Left ventricle myocardium superior (tissue), 1 donor: ENCODE measurements at places on chromosomes 1 and 21. TPM values are rescaled to one million over a fixed set of nuclear protein-coding genes. Genes with fewer than 3 reads are reported as not detected.

DNA sequence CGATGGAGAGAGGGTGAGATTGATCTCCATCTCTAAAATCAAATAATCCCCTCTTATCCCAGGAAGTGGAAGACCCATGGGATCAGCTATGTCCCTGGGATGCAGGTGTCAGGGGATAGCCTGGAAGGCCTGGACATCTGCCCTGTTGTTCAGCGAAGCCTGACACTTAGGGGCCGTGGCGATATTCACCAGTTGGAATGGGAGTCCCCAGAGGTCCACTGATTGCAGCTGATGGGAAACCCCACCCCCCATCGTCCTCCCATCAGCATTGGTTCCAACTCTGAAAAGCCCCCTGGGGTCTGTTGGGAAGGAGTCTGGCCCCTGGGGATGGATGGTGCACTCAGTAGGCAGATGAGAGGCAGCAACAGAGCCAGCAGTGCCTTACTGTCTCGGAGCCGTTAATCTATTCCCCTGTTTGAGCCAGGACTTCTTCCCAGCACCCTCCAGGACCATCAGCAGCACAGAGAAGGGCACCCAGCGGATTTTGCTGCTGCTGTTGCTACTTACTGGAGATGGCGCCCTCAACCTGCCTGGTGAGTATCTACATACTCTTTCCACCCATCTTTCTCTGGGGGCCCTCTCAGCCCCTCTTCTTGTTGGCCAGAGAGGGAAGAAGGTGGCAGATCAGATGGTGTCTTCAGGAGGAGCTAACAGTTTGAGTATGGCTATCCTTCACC, 13.4 kb downstream of the CATSPER4 start:
- DNase-seq, result no peak

DNA sequence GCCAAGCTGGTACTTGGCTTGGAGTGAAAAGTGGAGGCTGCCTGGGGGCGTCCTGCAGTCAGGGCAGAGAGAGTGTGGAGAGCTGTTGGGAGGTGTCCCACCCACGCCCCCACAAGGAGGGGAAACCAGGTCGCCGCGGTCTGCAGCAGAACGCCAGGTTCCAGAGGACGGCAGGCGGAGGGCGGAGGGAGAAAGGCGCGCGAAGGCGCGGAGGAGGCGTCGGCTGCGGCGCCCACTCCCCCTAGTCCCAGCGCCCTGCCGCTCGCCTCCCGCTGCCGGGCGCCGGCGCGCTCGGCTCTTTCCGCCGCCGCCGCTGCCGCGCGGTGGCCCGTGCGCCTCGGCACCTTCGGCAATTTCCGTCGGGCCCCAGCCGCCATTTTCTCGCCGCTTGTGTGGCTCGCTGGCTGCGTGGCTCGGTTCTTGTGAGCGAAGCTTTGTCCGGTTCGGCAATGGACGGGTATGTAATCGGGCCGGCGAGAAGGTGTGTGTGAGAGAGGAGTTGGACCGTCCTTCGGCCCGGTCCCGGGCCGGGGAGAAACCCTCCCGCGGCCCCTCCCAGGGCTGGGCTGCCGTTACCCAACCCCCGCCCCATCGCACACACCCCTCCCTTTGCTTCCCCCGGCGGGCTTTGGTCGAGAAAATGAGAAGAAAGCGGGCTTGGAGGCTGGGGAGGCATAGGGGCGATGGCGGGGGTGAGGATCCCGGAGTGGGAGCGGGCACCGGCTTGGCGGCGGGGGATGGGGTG, at the start of gene PTBP2:
Gene PTBP2, plus strand, starts transcription at position 369 of the 745 bp plus-strand sequence. Its CDS starts 81 bp downstream, at position 450.
- peak; percentile 90 for DNase-seq

DNA sequence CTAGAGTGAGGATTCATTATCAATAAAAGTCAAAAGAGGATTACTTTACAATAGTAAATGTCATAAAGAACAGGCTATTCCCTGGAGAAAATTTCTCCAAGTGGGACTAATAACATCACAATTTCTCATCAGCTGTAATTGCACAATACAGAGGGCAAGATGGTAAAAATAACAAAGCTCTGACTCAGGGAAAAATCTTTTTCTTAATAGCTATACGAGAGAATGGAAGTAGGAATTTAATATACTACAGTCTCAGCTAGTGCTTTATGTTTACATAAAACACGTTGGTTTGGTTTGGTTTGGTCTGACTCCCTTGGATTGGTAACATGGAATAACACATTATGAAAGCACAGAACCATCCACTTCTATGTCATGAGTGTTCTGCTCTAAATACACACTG, 397.6 kb downstream of the LRRIQ3 start:
- DNase-seq, result no peak

DNA sequence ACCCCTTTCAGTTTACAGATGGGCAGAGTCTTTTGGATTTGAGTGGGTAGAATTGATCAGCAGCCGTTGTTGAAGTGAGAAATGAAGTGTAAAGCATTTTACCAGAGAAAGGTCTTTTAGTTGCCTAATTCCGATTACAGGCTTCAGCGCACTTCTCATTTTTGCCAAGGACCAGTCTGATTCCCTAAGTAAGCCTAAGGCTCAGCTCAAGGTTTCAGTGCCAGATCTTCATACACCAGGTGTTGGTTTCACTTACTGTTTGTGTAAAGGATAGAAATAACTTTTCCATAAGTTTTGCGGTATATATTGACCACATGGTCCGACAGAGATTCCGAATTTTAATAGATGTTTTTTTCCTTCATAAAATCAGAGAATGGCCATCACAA, 83.9 kb upstream of the BMP8A start:
- DNase-seq, result no peak

DNA sequence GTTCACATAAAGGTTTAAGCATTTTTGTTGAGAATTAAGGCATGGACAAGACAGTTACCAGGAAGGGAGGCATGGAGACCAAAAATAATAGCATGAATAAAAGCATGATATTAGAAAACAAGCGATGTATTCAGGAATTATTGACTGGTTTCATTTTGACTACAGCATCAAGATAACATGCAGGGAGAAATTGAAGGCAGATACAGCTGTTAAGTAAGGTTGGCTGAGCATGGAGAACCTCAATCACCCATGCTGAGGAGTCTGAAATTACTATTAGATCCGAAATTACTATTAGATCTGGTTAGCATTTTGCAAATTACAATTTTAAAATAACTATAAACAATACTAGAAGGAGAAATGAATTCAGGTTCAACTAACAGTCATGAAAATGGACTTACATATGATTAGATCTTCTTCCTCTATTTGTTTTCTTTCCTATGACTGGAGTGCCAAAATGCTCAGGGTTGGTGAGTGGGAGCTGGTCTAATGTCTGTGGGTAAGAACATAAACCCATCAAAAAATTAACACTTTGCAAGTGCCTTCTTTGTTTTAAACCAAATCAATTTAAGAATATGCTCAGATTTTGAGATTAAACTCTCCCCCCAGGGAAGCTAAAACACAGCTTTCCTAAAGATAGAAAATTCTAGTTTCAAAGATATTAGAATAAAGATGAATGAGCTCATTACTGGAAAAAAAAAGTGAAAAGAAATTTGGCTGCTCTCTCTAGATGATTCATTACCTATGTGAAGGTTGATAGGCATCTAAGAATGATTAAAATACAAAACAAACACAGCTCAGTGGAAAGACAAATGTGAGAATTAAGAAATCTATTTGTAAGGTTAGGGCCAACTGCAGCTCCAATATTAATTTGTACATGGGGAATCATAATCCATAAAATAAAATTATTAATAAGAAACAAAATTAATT, 81.7 kb downstream of the ARID4B start:
- DNase-seq, result no peak

Gene KRTAP10-11
- total RNA-seq, result not detected

DNA sequence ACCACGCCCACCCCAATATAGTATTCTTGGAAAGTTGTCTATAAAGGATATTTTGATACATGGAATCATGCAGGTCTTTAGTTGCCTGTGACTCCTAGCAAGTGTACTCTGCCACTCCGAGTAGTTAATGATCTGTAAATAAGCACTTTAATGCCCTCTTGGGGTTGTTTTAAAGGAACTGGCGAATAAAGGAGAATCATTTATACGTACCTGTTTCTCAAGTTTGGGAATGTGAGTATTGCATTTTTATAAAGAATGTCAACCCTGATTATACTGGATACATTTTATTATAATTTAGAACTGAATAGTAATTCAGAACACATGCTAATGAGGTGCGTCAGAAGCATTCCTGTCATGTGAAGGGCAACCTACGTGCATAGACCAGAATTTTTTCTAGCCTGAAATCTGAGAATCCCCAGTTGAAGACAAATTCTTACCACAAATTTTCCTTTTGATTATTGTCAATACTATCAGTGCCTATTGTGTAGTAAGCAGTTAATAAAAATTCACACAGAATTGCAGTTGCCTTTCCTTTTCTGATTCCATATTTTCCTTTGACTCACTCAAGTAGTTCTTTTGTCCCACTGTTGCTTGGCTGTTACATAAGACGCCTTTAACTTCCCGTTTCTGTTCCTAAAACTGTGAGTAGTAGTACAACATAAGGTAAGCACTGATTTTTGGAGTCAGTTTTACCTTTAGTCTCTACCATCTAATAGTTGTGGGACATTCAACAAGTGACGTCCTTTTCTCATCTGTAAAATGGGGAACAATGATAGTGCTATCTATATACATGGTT, 5.1 kb downstream of the AHCYL1 start:
- DNase-seq, result no peak

DNA sequence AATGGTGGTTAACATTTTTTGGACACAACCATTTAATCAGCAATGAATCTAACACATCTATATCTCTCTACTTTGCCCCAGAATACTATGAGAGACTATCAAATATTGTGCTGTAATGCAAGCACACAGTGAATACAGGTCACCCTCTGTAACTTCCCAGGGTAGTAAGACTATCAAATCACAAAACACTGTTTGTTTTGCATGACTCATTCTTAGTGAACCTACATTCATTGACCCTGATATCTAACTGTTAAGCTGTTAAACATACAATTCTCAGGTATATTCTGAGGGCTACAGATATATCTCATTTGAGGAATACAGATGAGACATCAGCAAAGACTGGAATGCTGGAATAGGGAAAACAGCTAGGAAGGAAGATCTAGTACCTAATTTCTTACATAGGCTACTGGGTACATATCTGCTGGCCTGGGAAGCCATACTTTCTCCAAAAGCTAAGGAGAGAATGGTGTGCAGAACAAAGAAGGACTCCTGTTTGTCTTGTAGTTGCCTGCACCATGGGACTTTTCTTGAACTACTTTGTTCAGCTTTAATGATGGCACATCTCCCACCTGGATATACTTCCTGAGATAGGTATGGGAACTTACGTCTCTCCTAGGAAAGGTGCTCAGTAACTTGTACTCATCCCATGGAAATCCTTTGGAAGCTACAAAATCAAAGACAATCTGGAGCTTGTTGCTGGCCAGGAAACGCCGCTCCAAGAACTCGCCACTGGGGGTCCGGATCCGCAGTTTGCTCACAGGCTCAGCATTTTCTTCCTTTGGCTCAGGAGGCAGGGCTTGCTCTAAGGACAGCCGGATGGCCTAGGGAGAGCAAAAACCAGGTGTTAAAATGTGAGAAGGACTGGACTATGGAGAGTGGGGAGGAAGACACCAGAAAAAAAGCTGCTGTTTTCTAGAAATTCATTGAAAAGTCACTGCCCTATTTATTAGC, 51.9 kb upstream of the DMRTA2 start:
- no peak for DNase-seq

GRCh38 chr21:42644223-42645208, 8.9 kb upstream of the PDE9A start:
- DNase-seq, result peak; percentile 6
